T-helper 9 cell (primary cell): ENCODE measurements at places on chromosomes 3 and 15.

GRCh38 chr3:62373215-62373614 is at the start of gene FEZF2:
Gene FEZF2, minus strand, starts transcription at chr3:62373550. Its CDS starts 682 bp downstream, at chr3:62372868.
- no peak for DNase-seq

GRCh38 chr15:68259883-68260282 is 17.7 kb upstream of the FEM1B start:
- DNase-seq: no peak

DNA sequence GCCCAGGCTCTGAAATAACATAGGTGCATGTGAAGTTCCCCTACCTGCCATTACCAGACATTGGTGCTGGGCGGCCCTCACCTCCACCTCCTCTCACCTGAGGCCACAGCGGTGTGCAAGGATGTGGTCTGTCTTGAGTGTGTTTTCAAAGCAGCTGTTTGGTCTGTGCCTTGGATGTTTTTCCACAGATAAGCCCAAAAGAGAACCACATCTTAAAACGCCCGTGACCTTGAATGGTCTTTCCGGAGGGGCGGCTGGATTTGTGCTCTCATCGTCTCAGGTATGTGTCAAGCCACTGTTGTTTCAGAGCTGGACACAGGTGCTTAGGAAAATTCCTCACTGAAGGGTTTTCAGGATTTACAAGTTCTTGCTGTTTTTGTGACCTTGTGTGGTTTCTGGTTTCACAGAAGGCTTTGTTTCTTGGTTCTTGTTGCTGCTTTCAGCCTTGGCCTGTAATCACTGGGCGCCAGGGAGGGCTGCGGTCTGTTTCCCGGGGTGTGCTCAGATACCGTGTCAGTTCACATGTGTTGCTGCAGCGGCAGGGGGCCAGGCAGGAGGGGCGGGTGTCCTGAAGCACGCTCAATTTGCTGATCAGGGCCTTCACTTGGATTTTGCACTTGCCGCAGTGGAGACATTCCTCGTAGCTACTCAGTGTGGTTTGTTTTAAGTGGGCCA is 128.4 kb downstream of the IGF1R start:
- DNase-seq: no peak

DNA sequence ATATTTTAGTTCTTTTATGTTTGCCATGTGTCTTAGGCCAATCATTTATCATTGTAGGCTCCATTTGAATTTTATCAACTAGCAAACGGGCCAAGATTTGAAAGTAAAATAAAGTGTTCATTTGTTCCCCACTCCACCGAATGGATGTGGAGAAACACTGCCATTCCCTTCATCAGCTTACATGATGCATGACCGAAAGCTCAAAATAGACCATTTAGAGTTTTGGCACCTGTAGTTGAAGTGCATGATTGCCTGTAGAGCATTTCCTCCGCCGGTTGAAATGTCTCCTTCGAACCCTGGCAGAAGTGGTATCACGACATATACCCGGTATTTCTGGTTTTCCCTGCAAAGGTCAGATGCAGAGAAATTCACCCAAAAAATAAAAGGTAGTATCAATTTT is 165.6 kb downstream of the PLD1 start:
- no peak for DNase-seq

GRCh38 chr15:52424856-52425431 is 103.7 kb downstream of the MYO5A start:
- no peak for DNase-seq
